Activated CD4-positive, alpha-beta T cell treated with anti-CD3 and anti-CD28 coated beads, Interleukin-2, amount 50 U/mL, for 4 hours (primary cell): ENCODE measurements at places on chromosomes 3 and 15.

- peak; percentile 2 for DNase-seq
Measured at GRCh38 chr3:154018100-154018696, 103.0 kb upstream of the ARHGEF26 start.

DNA sequence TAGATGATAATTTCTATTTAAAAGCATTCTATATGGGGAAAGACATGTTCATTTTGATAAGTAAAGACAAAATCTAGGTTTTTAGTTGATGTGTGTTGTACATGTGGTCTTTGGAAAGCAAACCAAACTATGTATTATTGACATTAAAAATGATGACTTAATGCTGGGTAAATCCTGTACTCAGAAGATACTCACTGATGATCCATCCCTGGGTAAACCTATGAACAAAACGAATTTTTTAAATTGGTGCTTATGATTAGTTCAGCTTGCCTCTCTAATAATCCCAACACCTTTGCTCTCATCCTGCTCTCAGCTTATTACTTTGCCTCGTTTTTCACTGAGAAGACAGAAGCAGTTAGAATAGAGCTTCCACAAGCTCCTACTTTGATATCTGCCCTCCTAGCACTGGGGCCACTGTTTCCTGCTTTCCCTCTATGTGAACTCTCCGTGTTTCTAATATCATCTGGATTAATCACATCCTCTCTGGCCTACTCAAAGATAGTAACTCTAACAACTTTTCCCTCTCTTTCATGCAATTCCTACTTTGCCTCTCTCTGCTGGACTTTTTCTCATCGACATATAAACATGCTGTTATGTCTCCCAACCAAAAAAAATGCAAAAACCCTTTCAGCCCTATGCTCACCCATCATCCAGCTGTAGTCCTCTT is 29.3 kb downstream of the RARRES1 start:
- DNase-seq = no peak

DNA sequence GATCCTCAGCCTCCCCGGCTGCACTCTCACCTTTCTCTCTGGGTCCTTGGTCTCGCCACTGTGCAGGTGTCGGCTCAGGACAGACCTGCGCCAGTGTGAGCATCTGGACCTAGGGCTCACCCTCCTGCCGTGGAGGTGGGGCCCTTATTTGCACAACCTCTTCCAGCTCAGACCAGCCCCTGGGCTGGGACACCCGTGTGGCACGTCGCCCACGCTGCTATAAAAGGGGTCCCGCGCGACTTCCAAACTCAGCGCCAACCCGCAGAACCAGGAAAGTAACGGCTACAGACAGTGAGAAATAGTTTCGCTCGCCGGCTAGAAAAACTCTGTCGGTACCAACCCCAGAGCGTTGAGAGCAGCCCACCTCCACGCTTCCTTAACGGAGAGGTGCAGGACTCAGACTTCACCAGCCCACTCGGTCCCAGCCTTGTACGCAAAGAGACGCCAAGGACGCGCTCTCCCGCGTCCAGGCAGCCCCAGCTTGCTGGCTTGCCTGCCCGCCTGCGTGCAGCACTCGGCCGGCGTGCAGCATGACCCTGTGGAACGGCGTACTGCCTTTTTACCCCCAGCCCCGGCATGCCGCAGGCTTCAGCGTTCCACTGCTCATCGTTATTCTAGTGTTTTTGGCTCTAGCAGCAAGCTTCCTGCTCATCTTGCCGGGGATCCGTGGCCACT is at the start of the genes DUOX2 and DUOXA2:
Gene DUOX2 (minus strand): TSS at position 97 of the 675 bp plus-strand sequence. CDS start 761 bp downstream, outside the sequence.
Gene DUOXA2 (plus strand): TSS at position 251 of the 675 bp plus-strand sequence. CDS start 280 bp downstream, at position 531.
- no peak for DNase-seq

- no peak for DNase-seq
Measured at GRCh38 chr3:124413393-124413792, 316.9 kb upstream of the UMPS start.

GRCh38 chr3:170033489-170033888 is 4.3 kb upstream of the GPR160 start:
- DNase-seq = peak; percentile 17

DNA sequence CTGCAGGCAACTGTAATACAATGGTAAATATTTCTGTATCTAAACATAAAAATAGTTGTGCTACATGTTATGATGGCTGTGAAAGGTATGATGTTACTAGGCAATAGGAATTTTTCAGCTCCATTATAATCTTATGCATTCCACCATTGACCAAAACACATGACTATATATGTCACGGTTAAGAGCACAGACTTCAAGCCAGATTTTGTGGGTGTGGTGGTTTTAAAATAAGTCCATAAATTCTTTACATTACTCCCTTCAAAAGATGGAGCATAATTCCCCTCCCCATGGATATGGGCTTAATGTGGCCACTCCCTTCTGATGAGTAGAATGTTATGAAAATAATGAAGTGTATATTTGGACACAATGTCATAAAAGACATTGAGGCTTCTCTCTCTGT is 88.4 kb upstream of the TBC1D5 start:
- DNase-seq = no peak

- no peak for DNase-seq
Measured at GRCh38 chr3:37227870-37228549, 53.6 kb upstream of the LRRFIP2 start.

DNA sequence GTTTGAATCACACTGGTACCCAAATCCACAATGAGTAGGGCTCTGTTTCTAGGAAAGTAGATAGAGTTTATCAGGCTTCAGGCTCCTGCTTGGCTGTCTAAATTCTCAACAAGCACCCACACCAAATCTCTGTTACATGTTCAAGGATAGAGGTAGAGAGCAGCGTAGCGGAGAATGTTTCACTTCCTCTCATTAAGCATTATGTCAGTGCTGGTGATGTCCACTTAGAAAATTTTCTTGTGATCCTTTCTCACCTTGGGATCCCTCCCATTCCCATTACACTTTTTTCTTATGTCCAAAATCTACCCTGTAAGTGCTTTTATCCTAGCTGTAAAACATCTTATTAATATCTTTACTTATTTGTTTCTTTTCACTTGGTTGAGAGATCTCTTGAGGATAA is 34.7 kb upstream of the GCSAM start:
- no peak for DNase-seq

DNA sequence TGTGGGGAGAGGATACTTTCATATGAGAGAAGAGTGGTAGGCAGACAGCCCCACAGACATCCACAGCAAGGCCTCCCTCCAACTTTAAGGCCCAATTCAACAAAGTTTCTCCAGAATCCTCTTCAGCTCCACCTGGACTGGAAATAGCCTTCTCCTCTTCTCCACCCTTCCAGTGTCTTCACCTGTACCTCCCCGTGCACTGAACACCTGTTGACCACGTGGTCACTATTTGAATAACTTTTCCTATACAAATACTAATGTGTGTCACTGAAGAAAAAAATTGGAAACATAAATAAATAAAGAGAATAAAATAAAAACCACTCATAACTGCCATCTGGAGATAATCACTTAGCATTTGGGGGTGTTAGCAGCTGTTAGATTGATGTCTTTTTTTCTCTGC is 52.9 kb downstream of the CCNL1 start:
- no peak for DNase-seq

GRCh38 chr3:65861718-65862117 is 177.0 kb downstream of the MAGI1 start:
- DNase-seq = no peak

DNA sequence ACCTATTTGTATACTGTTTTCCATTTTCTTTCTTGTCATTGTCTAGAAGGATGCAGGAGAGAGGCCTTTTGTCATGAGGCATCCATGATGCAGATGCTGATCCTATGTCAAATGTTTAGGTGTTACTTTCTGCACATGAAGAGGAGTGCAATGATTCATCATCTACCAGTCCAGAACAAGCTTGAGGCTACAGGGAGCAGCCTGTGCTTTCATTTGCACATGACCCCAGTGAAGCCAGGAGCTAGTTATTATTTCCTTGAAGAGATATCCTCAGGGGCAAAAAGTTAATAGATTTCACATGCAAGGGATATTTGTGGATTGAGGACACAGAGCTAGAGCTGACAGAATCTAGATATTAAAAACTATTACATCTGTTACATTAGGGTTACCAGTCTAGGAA is 204.4 kb upstream of the TGFBR2 start:
- DNase-seq = no peak

DNA sequence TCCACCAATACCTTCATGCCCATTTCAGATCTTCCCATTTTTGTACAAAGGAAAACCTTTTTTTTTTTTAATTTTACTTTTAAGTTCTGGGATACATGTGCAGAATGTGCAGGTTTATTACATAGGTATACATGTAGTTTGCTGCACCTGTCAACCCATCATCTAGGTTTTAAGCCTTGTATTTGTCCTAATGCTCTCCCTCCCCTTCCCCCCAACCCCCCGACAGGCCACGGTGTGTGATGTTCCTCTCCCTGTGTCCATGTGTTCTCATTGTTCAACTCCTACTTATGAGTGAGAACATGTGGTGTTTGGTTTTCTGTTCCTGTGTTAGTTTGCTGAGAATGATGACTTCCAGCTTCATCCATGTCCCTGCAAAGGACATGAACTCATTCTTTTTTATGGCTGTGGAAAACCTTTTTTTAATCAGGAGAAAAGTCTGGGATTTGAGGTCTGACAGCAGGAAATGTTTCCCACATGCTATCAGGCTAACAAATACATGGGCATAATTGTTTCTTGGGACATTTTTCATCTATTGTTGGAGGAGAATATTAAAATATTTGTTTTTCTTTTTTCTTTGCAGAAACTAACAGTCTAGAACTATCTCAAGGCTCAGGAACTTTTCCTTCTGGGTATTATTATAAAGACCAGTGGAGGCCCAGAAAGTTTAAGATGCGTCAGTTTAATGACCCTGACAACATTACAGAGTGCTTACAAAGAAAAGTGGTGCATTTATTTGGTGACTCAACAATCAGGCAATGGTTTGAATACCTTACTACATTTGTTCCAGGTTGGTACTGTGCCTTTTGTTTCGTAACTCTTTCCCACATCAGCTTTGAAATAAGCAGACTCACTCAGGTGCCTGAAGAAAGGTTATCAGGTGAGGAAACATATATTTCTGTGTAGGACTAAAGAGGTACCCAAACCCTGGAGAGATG is 32.8 kb upstream of the NFKBIZ start:
- DNase-seq = no peak

- DNase-seq = no peak
Measured at GRCh38 chr3:15099364-15100098, 583 bp upstream of the RBSN start.

- DNase-seq = no peak
Measured at GRCh38 chr15:61700803-61701202, 359.4 kb downstream of the VPS13C start.

- no peak for DNase-seq
Measured at GRCh38 chr15:64991536-64992135, 1.9 kb upstream of the SPG21 start.

- DNase-seq = no peak
Measured at GRCh38 chr15:40248006-40248783, 9.3 kb downstream of the PAK6 start.

GRCh38 chr3:109098079-109098644 is 19.8 kb downstream of the MORC1 start:
- DNase-seq = no peak

GRCh38 chr15:85625166-85625830 is 169.4 kb downstream of the KLHL25 start:
- DNase-seq = no peak

GRCh38 chr3:159165961-159166360 is 364.1 kb downstream of the MFSD1 start:
- no peak for DNase-seq

DNA sequence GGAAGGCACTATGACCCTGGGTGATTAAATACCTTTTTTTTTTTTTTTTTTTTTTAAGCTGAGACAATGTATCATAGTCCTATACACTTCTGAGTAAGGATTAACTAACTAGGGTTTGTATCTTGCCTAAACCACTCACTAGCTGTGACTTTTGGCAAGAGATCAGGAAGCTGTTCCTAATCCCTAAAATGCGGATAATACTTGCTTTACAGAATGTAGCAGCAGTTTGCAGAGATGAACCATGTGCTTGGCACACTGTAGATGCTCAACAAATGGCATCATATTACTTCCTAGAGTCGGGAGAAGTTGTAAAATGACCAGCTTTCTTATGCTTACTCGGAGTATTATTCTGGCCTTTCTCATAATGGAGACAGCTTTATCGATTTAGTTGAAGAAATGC is 25.6 kb upstream of the PYGO1 start:
- DNase-seq = no peak
